Esophagus squamous epithelium (tissue), 5 donors: ENCODE measurements at places on chromosomes 2 and 18.

DNA sequence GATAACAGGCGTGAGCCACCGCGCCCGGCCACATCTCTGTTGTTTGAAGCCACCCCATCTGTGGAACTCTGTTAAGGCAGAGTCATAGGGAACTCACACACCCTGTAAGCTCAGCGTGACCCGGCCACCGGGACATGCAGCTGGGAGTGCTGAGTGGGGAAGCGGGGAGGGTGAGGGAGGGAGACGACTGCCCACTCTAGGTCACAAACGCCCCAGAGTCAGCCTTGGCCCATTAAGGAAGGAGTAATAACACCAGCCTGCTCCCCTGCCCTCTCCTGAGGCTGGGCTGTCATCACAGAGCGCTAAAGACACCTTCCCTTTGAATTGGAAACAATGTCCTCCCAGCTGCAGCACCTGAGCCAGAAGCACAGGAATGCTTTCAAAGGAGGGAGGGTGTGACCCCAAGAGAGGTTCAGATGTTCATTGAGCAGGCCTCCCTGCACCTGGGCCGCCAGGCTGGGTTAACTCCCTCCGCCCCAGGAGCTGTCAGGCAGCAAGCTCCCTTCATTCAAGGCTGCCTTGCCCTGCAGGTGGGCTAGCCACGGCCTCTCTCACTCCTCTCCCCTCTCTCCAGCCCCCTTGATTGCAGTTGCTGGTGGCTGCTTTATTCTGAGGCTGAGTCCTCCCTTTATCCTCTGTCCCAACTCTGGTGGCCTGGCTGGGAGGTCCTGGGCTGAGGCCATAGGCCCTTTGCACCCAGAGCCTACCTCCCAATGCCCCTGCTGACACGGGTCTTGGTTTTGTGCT lies 77.2 kb upstream of the HPCAL1 start:
- no peak for DNase-seq

DNA sequence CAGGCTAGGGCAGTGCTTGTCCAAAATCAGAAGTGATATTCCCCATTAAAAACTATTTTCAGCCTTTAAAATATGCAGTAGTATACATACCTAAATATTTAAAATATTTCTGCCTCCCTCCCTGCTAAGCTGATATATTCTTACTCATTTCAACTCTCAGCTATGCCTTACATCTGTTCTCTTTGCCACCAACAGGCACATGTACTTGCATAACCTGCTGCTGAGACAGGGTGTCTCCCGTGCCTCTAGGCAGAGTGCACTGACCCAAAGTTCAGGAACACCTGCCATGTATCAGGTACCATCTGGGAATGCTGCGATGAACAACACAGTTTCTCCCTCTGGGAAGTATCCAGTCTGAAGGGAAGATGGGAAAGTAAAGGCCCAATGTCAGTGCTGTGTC lies 91.7 kb downstream of the STK39 start:
- no peak for DNase-seq

GRCh38 chr18:76835380-76835779 lies 13.0 kb downstream of the ZNF236 start:
- DNase-seq = no peak

DNA sequence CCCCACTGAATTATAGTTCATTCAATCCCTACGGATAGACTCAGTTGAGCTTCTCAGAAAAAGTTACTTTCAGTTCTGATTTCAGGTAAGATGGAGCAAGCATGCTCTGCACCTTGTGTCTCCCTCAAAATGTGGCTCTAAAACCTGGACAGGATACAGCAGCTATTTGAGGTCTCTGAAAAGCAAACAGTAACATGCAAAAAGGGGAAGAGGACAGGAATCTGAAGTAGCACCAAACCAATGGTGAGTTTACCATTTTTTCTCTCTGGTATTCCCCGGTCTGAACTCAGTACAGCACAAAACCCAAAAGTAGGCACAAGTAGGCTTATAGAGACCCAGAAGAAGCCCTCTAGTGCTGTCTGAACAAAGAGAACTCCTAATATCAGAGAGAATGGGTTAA lies 34.1 kb downstream of the LANCL1 start:
- no peak for DNase-seq

- no peak for DNase-seq
Observed at GRCh38 chr2:1728821-1729220, 15.5 kb downstream of the PXDN start.

DNA sequence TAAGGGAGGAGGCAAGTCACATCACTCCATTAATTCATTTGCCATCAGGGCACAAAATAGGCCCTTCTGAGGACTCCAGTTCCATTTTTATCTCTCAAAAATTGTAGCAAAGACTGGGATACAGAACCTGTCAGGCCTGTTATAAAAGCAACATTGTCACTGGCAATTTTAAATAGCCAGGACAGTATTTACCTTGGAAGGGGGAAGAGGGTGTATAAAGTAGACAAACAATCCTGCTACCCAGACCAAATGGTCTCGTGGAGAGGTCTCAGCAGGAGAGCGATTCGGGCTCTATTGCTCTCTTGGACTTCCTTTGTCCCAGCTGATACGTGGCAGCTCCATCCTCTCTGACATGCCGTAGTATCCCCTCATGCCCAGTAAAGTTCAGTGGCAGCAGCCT lies 740.3 kb upstream of the HS6ST1 start:
- DNase-seq = no peak

DNA sequence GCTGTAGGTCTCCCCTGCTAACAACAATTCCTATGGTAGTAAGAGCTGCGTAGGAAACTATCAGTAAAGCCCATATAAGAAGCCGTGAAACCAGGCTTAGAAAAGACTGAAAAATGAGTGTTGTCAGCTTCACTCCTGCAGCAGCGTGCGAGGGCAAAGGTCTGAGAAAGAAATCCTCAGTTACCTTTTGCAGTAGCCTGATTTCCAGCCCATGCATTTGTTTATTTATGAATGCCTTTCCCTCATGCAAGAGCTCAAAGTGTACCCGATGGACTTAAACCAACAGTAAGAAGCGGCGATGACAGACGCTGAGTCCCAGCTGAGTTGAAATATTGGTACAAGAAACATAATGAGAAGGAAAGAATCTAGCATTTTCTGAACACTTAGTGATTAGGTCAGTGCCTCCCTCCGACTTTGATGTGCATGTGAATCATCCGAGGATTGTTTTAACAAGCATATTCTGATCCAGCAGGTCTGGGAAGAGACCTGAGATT lies 15.0 kb upstream of the POLI start:
- no peak for DNase-seq

- no peak for DNase-seq
Observed at GRCh38 chr18:32284284-32284683, 94.4 kb downstream of the MEP1B start.

DNA sequence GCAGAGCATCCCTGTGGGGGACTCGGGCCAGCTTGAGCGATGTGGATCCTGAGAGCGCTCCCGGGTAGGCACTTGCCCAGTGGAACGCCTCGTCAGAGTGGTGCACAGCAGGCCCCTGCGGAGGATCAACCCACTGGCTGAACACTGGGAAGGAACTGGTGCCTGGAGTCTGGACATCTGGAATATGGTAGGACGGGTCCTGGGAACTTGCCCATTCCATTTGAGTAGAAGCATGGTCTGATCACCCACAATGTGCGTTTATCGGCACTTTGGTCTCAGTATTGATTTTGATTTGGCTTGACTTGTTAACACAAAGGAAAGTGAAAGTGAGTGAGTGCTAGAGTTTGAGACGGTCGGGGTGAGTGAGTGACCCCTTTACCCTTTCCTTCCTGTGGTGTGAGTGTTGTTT lies 1336.2 kb upstream of the CHAC2 start:
- DNase-seq = no peak

DNA sequence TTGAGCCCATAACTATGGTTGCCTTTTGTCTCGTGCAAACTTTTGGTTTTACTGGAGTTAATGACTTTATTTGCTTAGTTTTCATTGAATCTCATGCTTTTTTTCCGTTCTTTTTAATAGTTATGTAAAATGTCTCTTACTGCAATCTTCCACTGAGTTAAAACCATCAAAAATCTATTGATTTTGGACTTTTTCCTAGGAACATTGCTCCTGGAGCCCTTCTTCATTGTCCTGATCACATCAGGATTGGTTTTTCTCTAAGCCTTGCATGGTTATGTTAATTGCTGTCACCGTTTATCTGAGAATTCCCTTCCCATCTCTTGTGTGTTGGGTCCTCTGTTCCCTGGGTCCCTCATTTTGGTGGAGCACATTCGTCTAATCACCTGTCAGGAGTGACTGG lies 125.5 kb downstream of the PARD3B start:
- DNase-seq = no peak

GRCh38 chr2:181072486-181073235 lies 92.3 kb downstream of the UBE2E3 start:
- DNase-seq = no peak

DNA sequence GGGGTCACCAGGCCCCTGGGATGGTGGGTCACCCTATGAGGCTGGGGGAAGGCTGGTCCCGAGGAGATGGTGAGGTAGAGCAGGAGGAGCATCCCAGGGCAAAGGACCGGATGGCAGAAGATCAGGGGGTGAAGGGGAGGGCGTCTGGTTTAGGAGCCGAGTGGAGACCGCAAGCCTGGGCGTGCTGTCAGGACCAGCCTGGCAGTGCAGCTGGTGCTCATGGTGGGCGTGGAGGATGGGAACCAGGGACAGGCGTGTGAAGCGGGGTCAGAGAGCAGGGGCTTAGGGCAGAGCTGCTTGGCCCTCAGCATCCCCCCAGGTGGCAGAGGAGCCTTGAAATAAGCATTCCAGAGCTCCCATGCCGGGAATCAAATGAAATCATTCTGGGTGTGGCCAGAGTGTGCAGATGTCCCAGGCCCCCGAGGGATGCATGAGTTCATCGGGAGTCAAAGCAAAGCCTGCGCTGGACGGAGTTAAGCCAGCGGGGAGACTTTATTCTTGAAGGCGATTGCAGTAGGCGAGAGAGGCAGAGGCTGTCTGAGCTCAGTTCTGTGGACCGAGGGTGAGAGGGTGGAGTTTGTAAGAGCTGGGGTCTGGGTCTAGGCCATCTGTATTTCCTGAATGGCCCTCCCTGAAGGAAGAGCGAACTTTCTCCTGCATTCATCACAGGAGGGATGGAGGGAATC lies 33.1 kb upstream of the MBP start:
- no peak for DNase-seq

DNA sequence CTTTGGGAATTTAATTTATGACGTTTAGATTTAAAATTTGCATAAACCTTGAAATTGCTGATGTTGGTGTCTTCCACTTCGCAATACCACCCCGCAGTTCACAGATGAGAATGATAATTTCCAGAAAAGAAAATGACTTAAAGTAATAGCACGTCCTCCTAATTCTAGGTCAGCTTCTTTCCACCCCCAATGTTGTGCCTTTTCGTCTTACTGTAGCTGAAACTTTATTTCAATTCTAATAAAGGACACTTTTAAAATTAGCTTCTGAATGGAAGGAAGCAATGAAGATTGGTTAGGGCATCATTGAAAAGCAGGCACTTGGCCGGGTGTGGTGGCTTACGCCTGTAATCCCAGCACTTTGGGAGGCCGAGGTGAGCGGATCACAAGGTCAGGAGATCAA lies 107.4 kb downstream of the MYCN start:
- DNase-seq = no peak

DNA sequence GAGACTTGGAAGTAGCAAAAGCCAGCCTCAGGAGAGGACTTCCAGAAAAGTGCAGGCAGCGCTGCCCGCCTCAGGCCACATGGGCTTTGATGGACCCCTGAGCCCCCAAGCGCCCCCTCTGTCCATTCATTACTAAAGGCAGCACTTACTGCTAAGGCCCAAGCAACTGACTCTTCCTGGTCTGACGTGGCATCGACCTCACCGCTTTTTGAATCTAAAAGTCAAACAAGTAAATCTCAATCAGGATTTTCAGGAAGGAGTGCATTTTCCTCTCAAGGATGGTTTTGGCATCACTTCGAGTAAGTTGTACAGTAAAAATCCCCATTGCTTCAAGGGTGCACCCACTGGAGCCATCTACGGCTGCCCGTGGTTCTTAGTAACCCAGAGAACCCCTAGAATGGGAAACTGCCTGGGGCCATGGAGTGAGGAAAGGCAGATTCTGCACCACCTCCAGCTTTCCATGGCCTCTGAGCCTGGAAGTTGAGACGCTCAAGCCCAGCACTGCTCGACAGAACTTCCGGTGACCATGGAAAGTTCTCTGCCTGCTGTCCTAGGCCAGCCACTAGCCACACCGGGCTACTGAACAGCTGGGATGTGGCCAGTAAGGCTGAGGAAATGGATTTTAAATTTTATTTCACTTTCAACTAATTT lies 7.0 kb downstream of the HJURP start:
- no peak for DNase-seq

DNA sequence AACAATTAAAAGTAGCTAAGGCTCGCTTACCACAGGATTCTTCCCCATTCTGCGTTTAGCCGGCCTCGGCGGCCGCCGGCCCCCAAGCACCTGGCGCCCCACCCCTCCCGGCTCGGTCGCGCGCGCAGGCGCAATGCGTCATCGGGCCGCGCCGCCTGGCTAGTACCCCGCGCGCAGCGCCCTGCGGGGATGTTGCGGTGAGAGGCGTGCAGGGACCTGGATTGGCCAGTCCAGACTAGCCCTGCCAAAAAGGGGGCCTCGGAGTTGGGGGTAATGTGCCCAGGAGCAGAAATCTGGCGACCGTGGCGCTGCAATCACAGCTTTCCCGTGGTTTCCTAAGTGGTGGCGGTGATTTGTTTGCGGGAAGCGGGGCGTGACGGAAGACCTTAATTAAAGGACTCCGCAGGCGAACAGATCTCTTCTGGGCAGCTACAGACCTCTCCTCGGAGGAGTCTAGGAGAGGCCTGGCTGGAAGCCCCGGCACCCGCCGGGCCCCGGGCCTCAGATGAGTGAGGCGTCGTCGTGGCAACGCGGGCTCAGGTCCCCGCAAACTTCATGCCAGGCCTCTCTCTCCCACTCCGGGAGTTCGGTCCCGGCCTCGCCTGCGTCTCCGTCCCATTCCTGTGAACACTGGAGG lies 606 bp downstream of the TMEM237 start:
- peak; percentile 8 for DNase-seq

- DNase-seq = no peak
Observed at GRCh38 chr2:3899536-3900155, 196.3 kb downstream of the DCDC2C start.

DNA sequence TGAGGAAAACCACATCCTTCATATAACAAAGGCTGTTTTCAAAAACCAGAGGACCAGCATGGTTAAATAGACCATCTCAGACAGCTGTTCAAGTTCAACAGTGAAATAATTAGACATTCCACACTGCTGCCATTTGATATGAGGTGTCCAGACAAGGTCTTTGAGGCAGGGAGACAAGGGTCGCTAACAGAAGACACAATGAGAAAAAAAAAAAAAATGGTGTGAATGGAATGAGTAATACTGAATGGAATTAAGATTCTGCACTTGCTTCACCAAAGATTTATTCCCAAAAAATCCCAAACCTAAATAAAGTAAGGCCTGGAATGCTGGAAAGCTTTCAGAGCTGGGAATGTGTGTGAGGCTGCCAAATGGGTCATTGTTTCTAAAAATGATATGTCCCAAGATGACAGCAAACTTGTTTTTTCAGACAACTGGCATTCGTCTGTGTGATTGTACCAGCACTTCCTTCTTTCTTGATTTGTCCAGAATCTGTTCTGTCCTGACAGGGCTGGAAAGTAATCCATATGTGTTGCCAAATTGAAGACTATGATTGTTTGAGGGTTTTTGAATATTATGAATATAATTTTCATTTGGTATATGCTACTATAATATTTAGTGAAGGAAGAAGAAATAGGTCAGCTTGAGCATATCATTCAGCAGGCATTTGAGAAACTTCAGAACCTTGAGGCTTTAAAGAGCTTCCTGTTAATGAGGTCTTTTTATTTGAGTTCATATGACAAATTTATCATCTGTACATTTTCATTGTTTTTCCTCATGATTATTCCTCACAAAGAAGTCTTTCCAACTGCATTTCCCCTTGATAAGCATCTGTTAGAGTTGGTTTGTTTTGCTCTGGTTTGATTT lies 85.2 kb upstream of the ITGA4 start:
- DNase-seq = no peak
